GOT3 (cell line): ENCODE measurements at places on chromosomes 2 and 18.

DNA sequence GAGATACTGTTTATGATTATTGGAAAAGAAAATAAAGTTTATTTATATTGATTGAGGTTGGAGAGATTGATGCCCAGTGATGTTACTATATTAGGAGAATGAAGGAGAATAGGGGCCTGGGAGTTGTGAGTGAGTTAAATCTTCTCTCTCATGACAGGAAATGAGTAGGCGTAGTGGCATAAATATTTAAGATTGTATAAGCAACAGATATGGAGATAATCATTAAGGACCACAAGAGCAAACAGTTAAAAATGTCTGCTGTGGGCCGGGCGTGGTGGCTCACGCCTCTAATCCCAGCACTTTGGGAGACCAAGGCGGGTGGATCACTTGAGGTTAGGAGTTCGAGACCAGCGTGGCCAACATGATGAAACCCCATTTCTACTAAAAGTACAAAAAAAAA lies 62.7 kb downstream of the PTRHD1 start:
- DNase-seq: no peak

- DNase-seq: no peak
These were observed 65.6 kb downstream of the SH3RF3 start for GRCh38 chr2:109194620-109194937.

DNA sequence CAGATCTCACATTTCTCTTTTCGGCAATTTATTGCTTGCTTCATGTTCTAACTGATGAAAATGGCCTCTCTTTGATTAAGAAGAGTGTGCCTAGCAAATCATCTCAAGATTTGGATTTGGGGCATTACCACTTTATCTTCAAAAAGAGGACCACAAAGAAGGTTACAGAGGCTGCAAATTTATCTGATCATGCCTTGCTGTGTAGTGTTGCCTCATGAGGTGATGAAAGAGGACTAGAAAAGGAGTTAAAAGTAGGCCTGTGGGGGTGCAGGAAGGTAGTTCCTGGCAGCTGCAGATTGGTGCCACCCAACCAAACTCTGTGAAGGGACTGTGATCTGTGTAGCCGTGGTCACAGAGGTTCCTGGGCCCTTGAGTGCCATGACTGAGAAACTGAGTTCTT lies 69.2 kb downstream of the PRELID3A start:
- DNase-seq: no peak

- no peak for DNase-seq
These were observed 59.3 kb downstream of the COBLL1 start for GRCh38 chr2:164782323-164782722.

- DNase-seq: no peak
These were observed 29.2 kb upstream of the LDAH start for GRCh38 chr2:20852139-20852538.

DNA sequence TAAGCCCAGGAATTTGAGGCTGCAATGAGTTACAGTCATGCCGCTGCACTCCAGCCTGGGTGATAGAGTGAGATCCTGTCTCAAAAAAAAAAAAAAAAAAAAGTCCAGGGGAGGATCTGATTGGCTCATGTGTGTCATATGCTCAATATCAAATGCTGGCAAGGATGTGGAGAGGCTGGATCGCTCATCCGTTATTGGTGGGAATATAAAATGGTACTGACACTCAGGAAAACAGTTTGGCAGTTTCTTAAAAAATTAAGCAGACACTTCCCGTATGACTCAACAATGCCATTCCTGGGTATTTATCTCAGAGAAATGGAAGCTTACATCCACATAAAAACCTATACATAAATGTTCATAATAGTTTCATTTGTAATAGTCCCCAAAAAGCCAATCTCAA lies 68.9 kb downstream of the MEX3C start:
- DNase-seq: no peak

GRCh38 chr18:27277554-27277953 lies 92.4 kb upstream of the CHST9 start:
- DNase-seq: no peak

DNA sequence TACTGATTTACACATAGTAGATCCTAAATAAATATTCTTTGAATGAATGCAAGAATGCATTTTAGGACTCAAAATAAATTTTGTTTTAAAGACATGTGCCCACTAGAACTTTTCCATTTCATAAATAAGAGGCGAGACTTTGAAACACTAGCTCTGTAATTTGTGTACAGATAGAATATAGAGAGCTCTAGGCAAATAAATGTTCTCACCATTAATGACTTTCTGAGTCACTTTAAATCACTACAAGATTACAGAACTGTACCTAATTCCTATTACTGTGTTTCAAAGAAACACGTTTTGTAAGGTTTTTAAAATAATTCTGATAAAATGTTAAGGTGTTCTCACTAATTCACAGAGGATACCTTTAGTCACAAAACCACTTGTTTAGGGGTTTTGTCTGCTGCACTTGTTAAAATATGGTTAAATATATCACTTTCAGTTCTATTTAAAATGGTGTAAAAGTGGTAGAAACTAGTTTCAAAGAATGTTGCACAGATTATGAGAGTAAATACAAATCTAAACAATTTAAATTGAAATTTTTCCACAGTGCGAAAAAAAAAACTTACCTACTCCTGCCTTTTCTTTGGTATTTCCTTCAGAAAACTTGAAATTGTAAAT lies 158.7 kb upstream of the ZC3H15 start:
- DNase-seq: no peak

GRCh38 chr2:217382794-217383193 lies 522.9 kb upstream of the TNP1 start:
- no peak for DNase-seq

GRCh38 chr2:199018826-199019225 lies 438.9 kb downstream of the SATB2 start:
- DNase-seq: no peak

DNA sequence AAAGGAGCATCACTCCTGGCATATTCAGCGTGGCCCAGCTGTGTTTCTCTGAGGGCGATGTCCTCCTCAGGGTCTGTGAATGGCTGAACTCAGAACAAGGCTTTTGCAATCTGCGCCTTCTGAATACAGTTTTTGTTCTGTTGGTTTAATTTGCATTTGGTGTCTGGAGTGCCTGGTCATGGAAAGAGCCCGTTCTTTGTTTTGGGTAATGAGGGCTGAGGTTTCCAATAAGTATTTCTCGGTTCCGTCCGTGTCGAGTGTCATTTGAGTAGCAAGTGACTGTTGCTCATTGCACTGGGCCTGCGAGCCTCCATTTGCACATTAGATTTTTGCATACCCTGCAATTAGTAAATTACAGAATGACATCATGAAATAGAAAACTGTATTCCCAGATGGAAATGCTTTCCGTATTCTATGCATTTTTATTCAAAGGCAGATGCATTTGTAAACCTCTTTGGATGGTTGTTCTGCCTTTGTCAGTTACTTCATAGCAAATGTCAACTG lies 57.3 kb downstream of the NEDD4L start:
- DNase-seq: no peak

- no peak for DNase-seq
These were observed 96.8 kb downstream of the VAPA start for GRCh38 chr18:10010611-10011015.

GRCh38 chr18:48727681-48728080 lies 188.8 kb downstream of the CTIF start:
- DNase-seq: no peak

GRCh38 chr2:149005471-149006077 lies 32.9 kb upstream of the LYPD6B start:
- no peak for DNase-seq

DNA sequence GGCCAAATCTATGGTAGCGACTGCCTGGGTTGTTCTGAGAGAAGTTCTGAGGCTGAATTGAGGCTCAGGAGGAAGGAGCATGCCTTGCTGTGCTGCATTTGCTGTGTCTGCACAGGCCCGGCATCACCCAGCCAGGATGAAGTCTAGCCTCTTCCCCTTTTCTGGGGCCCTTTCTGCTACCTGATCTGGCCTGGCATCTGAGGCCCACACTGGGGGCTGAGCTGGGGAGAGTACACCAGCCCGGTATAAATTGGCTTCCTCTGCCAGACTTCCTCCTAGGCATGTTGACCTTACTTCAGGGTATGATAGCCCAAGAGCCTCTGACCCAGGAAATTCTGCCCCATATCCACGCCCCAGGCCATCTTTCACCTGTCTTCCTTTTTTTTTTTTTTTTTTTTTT lies 30.0 kb downstream of the MRPL35 start:
- DNase-seq: no peak

- no peak for DNase-seq
These were observed 381.3 kb downstream of the SOX11 start for GRCh38 chr2:6073191-6074088.

DNA sequence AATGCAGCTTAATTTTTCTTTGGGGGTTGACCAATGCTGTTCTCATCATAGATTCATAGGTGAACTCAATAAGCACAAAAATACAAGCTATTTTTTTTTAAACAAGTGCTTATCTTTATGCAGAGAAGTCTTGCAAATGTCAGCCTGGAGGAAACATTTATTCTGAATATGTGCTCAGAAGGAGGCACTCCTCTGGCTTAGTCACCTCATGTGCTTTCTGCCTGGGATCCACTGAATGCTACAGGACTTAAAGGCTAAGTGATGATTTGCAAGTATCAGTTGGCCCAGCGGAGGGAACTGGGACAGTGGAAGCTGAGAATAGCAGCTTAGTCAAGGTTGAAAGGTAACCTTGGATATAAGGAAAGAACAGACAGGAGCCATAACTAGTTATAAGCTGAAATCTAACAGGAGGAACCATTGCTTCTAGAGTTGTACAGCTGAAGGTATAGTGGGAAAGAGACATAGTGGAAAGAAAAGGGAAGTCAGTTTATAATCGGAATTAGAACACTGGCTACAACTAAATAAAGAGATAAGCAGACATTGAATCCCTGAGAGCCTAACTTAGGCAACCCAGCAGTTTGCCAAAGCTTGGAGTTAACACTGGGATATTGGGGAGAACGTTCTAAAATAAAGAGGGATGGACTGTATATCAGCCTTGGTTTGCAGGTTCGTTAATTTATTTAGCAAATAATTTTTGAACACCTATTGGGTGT lies 488.7 kb downstream of the SUCLG1 start:
- no peak for DNase-seq

DNA sequence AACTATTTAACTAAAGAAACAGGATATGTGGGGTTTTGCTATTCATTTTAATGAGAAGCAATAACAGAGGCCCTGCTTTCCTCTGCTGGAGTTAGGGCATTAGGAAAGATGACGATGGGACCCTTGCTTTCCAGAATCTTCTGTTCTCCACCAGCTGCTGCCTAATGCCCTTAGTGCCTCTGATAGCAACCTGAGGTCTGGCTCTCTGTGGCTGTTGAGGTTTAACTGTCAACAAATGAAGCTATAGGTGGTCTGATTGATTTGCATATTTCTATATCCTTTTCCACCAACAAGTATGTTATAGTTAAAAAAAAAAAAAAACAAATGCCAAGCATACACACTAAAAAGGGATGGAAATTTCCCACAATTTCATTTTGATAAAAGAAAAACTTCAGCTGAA lies 115.1 kb upstream of the NCK2 start:
- DNase-seq: no peak

- DNase-seq: no peak
These were observed 814.1 kb upstream of the SALL3 start for GRCh38 chr18:78165525-78165924.

DNA sequence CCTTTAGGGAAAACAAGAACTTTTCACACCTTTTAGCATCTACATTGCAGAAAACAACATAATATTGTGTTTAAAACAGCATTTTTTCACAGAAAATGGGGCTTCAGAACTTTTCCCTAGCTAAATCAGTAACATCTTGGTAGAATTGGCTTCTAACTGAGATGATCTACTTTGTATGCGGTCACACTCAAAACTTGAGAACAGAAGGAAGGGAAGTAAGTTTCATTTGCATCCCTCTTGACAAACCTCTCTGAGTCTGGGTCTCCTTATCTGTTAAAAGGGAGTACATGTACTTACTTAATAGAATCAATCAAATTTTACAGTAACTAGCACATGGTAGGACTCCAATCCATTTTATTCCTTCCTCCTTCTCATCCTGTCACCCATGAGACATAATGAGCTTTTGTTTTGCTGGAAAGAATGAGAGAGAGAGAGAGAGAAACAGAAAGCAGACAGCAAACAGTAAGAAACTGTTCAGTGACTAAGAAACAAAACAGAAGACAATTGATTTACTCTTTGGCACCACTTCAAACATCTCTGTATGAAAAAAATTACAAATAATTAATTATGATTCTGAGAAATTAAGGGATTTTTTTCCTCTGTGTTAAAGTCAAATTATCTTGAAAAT lies 387.3 kb downstream of the SATB2 start:
- DNase-seq: no peak

- DNase-seq: no peak
These were observed 61.5 kb upstream of the CYP20A1 start for GRCh38 chr2:203177361-203177760.

- DNase-seq: no peak
These were observed 269.3 kb downstream of the GLI2 start for GRCh38 chr2:121004950-121005349.

GRCh38 chr2:197889041-197889440 lies 84.6 kb downstream of the PLCL1 start:
- DNase-seq: no peak

DNA sequence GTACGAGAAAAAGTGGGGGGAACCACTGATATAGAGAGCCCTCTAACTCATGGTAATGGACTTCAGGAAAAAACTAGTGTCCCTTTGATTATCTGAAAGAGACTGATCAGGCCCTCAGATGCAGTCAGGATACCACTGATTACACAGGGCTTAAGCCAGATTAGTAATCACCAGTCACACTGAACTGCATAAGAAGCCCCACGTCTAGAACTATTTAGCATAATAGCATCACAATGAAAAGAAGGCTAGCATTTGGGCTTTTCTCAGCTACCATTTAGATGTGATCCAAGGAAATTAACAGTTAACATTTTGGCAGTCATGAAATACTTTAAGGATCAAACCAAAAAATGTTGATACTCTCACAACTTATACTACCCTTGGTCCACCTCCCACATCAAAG lies 813.1 kb upstream of the POU3F3 start:
- no peak for DNase-seq

DNA sequence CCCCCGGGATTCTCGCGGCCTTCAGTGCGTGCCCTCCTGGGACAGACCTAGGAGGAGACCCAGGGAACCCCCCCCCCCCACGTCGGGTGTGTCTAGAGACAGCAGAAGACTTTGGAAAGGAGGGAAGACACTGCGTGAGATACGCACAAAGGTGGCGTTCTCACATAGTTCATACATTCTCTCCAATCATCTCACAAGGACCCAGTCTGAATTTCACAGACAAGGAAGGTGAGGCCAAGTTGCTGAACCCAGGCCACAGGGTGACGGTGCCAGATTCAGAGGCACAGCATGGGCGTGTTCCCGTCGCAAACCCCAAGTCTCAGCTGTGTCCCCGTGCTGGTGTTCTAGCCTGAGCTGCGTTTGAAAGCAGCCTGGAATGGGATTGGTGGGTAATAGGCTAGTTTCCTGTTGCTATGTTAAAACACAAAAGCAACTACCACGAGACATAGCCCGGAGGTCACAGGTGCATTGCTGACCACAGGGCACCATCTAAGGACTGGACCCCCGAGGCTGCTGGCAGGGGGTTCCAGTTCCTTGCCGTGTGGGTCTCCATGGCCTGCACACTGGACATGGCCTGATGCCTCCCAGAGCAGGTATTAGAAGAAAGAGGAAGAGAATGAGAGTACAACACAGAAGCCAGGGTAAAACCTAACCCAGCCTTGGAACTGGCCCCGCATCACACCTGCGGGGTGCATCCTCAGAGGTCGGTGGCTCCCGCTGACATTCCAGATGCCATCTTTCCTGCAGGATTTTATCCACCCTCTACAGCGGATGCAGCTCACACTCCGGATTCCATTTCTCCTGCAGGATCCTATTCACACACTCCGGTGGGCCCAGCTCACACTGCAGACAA lies 1.1 kb upstream of the PXDN start:
- no peak for DNase-seq
